ENCODE measurements at places on chromosomes 3 and 15.

DNA sequence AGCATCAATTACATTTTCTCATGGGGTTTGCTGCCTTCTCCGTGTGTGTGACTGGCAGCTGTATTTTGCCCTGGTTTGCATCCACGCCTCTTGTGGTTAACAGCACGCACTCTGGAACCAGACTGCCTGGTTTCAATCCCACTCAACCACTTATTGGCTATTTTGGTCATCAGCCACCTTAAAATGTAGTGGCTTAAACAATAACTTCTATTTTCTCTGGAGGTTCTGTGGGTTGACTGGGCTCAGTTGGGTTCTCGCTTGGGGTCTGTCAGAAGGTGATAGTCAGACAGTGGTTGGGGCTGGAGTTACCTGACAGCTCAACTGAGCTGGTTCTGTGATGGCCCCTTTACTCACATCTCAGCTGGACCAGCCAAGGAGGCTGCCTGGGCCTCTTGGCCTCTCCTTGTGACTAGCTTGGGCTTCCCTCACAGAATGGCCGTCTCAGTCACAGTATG is 36.8 kb downstream of the EHD4 start:
- no peak for DNase-seq

- DNase-seq, result no peak
These were observed 247.4 kb downstream of the MCTP2 start for GRCh38 chr15:94478763-94479162.

DNA sequence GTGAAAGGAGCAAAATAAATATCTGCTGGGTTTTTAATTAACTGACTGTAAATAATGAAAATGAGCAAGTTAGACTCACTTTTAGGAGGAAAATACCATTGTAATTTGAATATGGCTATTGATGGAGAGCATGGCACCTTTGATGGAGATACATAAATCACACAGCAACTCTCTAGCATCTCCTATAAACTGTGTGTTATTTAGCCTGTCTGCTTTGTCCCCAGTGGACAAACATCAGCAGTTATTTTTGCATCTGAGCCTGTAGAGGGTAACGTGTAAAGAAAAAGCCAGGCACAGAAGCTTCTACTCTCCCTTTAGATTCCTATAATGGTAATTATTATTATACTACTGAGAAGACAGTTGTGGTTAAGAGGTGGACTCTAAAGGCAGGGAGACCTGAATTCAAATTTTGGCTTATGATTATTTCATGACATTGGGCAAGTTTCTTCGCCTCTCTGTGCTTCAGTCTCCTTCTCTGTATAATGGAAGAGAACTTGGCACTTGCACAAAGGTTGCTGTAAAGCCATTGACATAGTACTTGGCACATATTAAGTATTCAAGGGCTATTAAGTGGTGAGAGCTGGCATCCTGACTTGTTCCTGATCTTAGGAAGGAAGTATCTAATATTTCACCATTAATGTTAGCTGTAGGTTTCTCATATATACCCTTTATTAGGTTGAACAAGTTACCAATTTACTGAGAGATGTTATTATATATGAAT is 289.5 kb upstream of the TRIM42 start:
- no peak for DNase-seq

- no peak for DNase-seq
These were observed 151.4 kb downstream of the SNRPN start for GRCh38 chr15:25106209-25106608.

DNA sequence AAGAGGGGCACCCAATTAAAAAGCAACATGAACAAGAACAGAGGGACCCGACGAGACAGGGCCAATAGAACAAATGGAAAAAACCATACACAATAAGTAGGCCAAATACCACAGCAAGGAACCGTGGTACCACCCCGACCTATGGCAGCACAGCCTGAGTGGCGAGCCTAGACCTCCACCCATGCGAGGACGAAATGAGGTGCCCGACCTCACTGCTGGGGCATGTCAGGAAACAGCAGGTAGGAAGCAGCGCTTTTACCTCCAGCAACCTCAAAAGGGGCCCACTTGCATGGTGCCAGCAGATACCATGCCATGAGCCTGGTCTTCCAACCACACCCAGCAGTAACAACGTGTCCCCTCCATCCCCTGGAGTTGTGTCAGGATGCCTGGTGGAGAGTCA is 77.9 kb downstream of the PCSK6 start:
- DNase-seq, result no peak

- DNase-seq, result no peak
These were observed 68.6 kb downstream of the ADCY5 start for GRCh38 chr3:123380261-123380660.

- no peak for DNase-seq
These were observed 11.8 kb upstream of the SGO1 start for GRCh38 chr3:20197775-20198174.

DNA sequence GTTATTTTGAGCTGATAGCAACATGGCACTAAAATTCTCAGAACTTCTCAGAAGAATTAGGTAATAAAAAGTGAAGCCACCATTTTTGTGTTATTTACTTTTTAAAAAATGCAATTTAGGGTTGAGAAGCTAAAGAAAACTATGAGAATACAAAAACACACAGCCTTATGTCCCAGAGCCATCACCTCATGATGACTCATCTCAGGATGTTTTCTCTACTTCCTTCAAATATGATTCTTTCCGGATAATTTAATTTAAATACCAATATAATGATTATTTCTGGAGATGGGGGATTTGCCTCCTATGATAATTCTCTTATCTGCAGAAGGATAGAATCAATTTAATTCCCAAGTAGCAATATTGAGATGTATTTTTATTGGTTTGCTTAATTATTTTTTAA is 105.6 kb upstream of the BFSP2 start:
- DNase-seq, result no peak

- DNase-seq, result no peak
These were observed 36.0 kb upstream of the TIMP4 start for GRCh38 chr3:12194669-12195161.
